ENCODE measurements at places on chromosomes 4 and X.

DNA sequence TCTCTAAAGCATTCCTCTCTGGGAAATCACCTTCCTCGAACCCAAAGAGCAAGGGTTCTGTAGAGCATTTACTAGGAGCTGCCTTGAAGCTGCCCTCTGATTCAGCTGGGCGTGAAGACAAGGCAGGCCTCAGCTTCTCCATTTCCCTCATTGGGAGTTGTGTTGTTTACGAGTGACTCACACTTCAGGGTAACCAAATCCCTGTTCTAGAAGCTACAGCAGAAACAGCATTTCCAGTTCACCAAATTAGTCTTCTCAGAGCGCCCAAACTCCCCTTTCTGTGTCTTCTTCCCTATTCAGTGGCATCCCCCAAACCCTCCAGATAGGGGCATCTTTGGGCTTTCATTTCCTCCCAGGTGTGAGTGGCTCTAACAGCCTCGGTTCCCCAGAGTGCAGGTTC is 863 bp upstream of the XPNPEP2 start:
- DNase-seq = no peak

GRCh38 chr4:95118497-95118896 is 360.7 kb downstream of the BMPR1B start:
- DNase-seq = no peak

GRCh38 chrX:38279188-38279587 is 48.1 kb downstream of the RPGR start:
- no peak for DNase-seq

GRCh38 chr4:22597471-22597870 is 81.6 kb upstream of the ADGRA3 start:
- no peak for DNase-seq

GRCh38 chr4:184617600-184618196 is 31.5 kb downstream of the CASP3 start:
- no peak for DNase-seq

- DNase-seq = no peak
Observed at GRCh38 chr4:86901864-86902263, 9.6 kb upstream of the C4orf36 start.

DNA sequence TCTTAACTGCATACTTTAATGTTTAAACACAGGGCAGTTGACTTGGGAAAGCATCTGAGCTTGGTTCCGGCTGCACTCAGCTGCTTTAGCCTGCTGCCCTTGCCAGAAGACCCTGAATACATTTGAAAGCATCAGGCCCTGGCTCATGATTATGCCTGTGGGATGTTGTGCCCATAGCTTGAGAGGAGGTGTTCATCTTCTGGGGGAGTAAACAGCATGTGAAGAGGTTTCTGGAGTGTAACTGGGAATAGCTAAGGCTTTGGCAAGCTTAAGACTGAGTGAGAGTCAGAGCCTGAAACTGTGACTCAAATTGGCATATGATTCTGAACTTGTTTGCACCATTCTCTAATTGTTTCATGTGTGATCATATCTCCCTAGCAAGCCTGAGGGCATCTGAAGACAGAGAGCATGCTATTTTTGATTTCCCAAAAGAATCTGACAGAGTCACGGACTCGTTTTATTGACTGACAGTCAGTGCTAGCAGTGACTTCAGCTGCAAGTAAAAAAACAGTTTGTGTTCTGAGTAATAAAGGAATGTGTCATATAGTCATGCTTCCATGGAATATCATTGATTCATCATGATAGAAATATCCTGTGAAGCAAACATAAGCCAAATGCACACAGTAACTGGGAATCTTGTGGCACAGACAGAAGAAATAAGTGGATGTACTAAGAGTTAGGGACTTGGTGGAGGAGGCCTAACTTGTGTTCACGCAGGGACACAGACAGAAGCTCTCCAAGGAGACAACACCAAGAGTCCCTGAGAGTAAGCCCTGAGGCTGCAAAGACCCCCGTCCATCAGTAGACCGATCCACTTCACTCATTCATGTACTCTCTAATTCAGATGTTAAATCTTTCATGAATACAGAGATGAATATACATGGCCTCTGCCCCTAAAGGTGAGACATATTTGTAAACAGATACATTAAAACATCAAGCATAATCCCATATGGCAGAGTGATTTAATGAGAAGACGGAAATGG is 100.7 kb downstream of the SYNPO2 start:
- DNase-seq = no peak

DNA sequence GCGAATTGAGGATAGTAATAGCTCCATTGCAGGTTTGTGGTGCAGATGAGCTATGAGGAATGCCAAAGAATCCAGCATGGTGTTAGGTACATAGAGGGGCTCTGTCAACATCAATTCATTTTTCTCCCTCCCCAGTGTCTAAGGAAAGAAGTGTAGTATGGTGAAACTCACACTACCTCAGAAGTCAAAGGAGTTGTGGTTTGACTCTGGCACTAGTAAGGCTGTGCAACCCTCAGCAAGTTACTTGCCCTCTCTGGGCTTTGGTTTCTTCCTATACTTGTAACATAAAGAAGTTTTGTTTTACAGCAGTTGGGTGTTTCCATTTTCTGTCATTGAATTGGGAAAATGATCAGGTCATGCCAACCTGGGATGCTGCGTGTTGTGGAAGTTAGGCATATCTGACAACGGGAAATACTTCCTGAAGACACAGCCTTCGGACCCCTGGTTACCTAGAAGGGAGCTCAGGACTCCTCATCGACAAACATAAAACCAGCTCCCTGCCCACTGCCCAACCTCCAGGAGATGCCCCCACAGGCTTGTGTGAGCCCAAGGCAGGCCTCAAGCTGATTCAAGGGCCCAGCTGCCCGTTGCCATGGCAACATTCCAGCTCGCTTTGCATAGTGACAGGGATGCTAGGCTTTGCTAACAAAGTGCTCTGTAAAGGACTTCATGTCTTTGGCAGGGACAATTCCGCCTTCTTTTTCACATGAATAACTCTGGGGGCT is 71.4 kb downstream of the RTL5 start:
- DNase-seq = no peak

- no peak for DNase-seq
Observed at GRCh38 chr4:8264106-8264505, 5.4 kb upstream of the HTRA3 start.

- peak; percentile 81 for DNase-seq
Observed at GRCh38 chr4:139978692-139979091, 175.3 kb downstream of the MAML3 start.

GRCh38 chr4:6388713-6389112 is 83.7 kb downstream of the PPP2R2C start:
- DNase-seq = no peak

DNA sequence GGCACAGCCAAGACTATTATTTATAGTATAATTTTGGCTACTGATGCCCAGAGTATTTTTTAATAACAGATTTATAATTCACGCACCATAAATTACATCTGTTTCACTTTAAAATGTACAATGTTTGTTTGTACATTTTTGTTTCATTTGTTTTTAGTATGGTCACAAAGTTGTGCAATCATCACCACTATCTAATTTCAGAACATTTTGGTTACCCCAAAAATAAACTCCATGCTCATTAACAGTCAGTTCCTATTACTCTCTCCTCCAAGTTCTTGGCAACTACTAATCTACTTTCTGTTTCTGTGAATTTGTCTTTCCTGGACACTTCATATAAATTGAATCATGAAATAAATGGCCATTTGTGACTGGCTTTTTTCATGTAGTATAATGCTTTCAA is 176.7 kb downstream of the SH3BGRL start:
- no peak for DNase-seq

- DNase-seq = no peak
Observed at GRCh38 chr4:13938299-13938698, 310.8 kb upstream of the BOD1L1 start.

GRCh38 chr4:115918149-115918548 is 804.7 kb upstream of the NDST4 start:
- DNase-seq = no peak

DNA sequence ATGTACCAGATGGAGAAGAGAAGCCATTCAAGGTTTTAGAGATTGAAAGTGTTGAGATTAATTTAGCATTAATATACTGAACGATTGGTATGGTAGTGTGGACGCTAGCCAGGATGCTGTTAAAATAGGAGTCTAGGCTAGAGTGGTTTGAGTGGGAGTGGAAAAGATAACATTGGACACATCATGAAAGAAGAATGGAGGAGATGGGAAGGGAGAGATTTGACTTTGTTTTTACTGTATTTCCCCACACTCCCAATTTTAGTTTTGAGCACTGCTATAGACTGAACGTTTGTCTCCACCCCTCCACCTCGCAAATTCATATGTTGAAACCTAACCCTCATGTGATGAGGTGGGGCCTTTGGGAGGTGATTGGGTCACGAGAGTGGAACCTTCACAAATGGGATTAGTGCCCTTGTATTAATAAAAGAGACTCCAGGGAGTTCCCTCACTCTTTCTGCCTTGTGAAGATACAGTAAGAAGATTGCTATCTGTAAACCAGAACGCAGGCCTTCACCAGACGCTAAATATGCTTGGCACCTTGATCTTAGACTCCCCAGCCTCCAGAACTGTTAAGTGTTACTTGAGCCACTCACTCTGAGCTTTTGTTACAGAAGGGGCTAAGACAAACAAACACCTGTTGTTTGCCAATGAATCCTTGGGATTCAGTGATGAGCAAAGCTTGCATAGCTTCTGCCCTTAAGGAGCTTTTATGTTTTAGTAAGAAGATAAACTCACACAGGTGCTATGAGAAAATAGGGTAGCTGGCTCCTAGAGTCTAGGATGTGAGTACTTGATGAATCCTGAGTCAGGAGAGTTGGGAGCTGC is 25.8 kb downstream of the USP9X start:
- DNase-seq = no peak

DNA sequence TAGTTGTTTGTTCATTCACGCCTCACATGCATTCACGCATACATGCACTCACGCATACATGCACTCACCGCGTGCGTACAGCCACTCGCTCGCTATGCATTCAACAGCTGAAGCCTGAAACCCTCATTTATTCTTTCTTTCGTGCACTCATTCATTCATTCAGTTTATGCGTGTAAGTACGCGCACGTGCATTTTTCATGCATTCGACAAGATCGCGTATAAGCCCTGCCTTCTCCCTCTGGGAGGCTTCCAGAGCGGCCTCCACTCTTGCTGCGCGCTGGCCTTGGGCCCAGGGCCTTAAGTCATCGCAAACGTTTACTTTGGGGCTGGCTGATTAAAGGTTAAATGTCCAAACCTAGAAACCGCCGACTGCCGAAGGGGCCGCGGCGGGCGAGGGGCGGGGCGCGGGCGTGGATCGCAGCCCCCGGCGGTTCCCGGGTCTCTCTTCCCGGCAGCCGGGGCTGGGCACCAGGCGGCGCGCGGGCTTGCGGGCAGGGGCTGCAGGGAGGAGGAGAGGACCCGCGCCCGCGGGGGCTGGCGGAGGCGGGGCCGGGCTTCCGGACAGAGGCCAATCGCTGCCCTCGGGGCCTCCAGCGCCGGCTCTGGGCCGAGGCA is at the start of gene GYG2:
GYG2 (plus strand) TSS at position 587 of the 615 bp plus-strand sequence. CDS start 1,259 bp downstream, outside the sequence.
- DNase-seq = no peak

DNA sequence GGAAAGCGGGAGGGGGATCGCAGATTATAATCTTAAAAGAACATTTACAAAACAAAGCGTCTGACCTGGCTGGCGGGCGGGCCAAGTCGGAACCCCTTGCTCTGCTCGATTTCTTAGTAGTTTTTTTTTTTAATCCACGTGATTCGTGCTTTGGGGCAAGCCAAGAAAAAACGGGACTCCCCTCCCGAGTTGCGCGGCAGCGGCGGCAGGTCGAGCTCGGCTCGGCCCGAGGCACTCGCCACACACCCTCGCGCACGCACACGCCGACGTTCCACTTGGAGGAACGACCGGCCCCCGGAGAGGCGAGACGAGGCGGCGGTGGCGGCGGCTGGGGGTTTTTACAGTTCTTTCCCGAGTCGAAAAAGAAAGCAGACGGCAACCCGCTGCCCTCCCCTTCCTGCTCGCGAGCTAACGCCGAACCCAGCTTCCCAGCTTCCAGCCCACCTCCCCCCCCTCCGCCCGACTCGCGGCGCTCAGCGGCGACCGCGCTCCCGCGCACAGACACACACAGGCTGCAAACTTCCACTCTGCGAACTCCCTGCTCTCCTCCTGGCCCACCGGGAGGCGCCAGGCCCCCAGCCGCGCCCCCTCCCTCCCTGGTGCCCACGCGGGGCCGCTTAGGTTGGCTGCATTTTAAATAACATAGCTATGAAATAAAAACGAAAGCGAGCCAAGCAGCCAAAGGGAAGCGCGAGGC is 1.2 kb downstream of the BCOR start:
- DNase-seq = peak; percentile 89

DNA sequence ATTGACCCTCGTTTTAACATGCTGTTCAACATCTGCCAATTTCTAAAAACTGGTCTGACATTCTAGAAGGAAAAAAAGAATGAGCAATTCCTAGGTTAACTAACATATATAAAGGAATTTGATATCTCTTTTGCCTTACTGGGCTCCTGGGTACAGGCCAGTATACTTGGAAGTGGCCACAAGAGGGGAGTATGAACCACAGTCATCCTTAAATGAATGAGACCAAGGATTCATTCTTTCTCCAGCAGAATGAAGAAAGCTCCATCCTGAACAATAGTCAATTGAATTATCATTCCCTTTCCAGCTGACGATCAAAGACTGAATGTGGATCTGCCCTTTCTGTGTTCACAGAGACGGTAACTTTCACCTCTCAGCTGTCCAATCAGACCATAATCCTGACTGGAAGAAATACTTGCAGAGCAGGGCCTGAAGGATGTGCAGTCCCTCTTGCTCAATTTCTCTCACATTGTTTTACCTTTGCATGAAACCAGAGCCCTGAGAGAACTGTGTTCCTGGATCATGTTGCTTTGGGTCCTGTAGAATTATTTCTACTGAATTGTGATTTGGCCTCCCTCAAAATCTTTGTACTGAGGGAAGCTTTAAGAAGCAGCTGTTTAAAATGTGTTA is 14.8 kb upstream of the SPARCL1 start:
- no peak for DNase-seq

- DNase-seq = peak; percentile 53
Observed at GRCh38 chrX:145631461-145631951, 186.1 kb upstream of the SLITRK2 start.

DNA sequence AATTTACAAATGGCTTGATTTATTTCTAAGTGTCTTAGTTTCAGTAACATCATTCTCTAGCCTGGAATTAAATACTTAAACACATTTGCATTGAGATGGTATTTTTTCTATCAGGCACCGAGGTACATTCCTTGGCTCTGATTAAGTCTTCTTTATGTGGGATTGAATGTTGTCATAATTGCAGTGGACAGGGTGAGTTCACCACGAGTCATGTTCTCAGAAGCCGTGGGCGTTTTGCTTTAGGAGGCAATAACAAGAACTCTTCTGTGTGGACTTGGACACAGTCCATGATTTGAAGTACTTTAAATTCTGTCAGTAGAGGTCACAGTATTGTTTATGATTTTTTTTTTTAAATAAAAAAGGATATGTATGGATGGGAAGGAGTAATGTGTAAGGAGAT is 57.1 kb upstream of the EFHC2 start:
- DNase-seq = no peak

GRCh38 chr4:158771776-158772175 is 3.0 kb downstream of the FNIP2 start:
- DNase-seq = no peak

DNA sequence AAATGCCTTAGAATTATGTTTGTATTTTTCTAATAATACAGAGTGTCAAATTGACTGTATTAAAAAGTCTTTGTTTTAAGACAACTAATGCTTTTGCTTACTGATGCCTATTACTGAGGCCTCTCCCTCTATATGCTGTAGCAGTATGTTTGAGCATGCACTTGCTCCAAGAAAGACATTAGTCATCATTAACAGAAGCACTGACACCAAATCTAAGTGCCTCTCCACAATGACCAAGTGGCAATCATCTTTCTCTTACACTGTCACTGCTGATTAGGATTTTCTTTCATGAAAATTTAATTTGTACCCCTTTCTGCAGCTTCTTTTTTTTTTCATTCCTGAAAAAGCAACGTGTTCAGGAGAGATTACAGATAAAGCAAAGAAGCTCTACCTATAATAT is 11.1 kb upstream of the MAB21L2 start:
- DNase-seq = no peak

- no peak for DNase-seq
Observed at GRCh38 chr4:147987252-147987651, 255.4 kb downstream of the ARHGAP10 start.
